ENCODE measurements at places on chromosomes 5 and 9. TPM values are rescaled to one million over a fixed set of nuclear protein-coding genes. Genes with fewer than 3 reads are reported as not detected.
A peak's percentile ranks its signal among the peaks of the same experiment; 100 is the strongest.

Gene EQTN
- not detected for total RNA-seq

- peak; percentile 24 for DNase-seq
Measured at GRCh38 chr5:110590187-110590586, 136.3 kb downstream of the TMEM232 start.

DNA sequence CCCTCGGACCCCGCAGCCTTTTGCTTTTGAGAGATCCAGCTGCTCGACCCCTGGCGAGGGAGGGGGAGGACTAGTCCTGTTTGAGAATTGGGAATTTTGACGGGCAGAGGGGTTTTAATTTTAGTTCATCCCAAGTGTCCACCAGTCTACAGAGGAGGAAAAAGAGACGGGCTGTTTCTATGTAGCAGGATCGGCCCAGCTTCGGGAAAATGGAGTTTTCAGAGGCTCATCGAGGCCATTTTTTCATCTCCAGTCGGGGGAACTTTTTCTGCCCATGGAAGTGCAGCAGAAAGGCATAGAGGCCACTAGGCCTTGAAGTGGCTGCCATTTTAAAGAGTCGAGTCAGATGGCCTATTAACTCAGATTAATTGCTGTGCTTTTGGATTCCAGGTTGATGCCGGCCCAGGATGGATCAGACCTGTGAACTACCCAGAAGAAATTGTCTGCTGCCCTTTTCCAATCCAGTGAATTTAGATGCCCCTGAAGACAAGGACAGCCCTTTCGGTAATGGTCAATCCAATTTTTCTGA, 1.2 kb downstream of the NSD1 start:
- no peak for DNase-seq

Gene ZFR
- 87.7 TPM for total RNA-seq

GRCh38 chr5:103674739-103675138, 112.2 kb upstream of the NUDT12 start:
- DNase-seq, result no peak

Gene SPINK13
- not detected for total RNA-seq

DNA sequence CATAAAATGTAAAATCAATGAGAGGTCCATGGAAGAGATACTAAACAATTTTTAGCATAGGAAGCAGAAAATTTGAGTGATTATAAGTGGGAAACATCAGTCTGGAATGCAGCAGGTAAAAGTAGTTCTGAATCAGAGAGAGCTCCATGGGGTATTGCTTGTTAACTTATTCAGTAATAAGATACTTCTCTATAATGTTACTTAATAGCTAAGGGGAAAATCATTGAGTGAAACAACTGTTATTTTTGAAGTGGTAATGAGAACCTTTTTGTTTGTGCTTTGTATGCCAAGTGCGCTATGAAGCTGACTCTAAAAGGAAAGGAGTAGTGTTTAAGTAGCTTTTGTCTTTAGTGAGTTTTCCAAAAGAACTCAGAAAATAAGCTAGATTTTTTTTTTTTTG, 95.2 kb downstream of the ERBIN start:
- DNase-seq, result no peak

GRCh38 chr5:151363673-151364072, 16.3 kb upstream of the SLC36A2 start:
- DNase-seq, result no peak

Gene TRPM3
- 3.4 TPM for total RNA-seq

DNA sequence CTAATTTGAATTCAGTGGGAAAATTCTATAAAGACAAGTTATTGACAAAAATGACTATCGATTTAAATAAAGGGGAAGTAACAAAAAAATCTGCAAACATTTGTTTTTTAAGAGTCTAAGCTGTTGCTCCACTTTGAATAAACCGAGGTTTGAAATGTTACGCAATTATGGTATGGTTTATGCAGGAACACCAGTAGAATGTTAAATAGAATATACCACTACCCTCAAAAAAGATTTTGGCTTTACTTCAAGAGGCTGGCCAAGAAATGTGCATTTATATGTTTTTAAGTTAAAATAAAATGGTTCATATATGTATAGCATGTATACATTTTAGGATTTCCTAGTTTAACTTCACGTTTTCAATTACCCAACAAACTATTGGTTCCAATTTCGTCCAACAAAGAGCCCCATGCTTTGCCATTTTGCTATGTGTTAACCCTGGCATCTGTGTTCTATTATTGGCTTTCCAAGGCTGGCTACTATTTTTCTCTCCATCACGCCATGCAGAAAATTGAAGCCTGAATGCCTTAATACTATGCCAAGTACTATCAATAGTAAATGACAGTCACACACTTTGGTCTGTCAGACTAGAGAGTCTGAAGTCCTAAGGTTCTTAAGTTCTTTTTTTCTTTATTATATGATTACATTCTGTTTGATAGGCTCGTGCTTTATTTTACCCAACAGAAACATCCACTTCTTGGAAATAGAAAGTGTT, 171.2 kb downstream of the BRINP1 start:
- no peak for DNase-seq

- no peak for DNase-seq
Measured at GRCh38 chr9:97979788-97980478, 3.2 kb upstream of the ANP32B start.

Gene SPINK4
- total RNA-seq, result not detected

DNA sequence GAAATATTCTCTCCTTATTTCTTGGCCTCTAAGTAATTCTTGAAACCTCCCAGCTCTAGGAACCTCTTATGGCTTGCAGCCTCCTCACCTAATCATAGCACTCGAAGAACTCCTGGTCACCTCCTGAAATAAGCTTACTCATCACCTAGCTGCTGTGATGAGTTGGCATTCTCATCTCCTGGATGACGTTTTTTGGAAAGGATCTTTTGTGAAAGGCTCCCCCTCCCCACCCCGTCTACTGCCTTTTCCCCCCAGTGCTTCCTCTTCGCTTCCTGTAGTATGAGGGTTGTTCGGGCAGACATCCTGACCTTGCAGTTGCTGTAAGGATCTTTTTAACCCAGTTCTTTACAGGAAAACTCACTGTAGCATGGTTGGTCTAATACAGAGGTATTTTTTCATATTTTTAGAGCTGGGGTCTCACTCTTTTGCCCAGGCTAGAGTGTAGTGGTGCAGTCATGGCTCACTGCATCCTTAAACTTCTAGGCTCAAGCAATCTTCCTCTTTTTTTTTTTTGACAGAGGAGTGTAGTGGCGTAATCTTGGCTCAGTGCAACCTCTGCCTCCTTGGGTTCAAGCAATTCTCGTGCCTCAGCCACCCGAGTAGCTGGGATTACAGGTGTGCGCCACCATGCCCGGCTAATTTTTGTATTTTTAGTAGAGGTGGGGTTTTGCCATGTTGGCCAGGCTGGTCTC, 41.8 kb downstream of the ARHGAP26 start:
- DNase-seq, result no peak

Gene NIM1K
- total RNA-seq, result 2.0 TPM

Gene ADAMTSL1
- total RNA-seq, result 85.1 TPM

- peak; percentile 34 for DNase-seq
Measured at GRCh38 chr9:134607971-134608370, 33.6 kb upstream of the COL5A1 start.

DNA sequence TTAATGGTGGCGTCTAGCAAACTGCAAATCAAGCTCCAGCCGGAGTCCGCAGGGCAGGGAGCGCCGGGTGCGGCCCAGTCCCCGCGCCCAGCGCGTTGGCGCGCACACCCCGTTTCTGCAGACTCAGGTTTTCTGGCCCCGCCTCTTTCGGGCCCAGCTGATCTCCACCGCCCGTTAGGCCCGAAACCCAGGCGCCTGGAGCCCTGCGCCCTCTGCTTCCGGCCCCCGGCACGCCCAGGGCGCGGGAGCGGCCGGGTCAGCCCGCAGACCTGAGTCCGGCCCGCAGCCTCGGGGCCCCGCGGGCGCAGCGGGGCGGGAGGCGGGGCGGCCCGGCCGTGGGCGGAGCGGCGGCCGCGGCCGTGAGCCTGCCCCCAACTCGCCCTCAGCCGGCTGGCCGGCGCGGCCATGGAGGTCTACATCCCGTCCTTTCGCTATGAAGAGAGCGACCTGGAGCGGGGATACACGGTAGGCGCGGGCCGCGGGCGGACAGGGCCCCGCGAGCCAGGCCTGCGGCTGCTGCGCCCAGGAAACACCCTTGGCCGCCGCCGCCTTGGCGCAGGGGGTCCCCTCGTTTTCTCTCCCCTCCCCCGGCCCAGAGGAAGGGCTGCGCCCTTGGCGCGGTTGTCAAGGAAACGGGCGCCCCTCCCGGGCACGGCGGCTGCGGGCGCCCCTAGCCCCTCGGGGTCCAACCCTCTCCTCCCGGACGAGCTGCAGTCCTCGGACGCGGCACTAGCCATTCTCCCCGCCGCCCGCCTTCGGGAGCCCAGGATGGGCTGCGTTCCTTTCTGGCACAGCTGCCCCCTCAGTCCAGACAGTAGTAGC, at the start of gene SNX24:
Gene SNX24, plus strand, starts transcription at position 385 of the 822 bp plus-strand sequence. Its CDS starts 21 bp downstream, at position 406.
- DNase-seq, result peak; percentile 68

Gene LPAR1
- total RNA-seq, result 47.5 TPM

DNA sequence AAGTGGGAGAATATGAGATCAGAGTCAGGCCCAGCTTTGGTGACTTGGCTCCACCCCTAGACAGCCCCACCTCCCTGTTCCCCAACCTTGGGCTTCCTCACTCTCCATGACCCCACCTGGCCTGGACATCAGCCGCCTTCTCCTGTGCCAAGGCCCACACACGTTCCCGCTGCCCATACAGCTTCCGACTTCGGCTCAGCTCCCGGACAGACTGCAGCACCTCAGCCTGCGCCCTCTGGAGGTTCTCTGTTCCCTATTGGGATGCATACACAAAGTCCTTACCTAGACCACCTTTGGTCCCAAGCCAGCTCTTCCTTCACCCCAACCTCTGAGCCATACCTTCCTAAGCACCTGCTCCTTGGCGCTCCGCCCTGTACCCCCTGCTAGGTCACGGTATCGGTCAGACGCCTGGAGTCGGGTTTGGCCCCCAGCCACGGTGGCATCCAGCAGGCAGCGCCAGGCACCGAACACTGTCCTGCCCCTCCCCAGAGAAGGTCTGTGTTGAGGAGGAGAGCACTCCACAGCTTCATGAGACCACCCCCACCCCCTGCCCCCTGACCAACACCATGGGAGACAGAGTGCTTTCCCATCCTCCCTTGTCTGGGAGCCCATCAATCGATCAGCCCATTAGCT, 2.0 kb downstream of the FCHSD1 start:
- no peak for DNase-seq

Gene PFDN1
- total RNA-seq, result 82.8 TPM

DNA sequence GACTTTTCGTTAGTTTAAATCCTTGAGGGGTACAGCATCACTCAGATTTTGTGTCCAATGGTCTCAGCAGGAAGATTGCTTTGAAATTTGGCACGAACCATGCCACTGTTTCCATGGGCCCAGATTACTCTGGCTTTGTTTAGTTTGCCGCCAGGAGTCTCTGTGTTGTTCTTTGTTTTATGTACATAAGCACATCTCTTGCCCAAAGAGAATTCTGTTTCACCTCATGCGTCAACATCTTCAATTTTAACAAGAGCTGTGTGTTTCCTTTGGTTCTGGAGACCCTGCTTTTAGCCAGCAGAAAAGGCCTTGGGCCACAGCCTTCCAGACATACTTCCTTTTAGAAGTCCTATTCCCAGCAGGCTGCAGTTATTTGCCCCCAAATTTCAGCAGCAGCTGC, 62.4 kb downstream of the TNPO1 start:
- no peak for DNase-seq

Gene CMBL
- 2.9 TPM for total RNA-seq

DNA sequence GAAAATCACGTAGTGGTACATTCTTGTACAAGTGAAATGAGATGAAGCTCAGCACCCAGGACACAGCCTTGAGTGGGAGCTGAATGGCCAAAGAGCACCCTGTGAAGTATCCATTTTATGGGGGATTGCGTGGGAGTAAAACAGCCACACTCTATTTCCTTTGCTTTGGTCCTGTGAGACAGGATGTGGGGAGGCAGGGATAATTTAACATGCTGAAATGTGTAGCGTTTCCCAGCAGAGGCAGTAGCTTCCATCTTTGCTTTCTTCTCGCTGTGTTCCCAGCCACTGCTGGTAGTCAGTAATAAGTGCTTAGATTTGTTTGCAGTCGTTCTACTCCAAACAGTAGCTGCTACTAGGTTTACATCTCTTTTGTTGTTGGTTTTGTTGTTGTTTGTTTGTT, 4.4 kb downstream of the IL31RA start:
- no peak for DNase-seq

GRCh38 chr9:138069731-138070456, 192.3 kb downstream of the CACNA1B start:
- DNase-seq, result no peak

Gene NME5
- 0.17 TPM for total RNA-seq

DNA sequence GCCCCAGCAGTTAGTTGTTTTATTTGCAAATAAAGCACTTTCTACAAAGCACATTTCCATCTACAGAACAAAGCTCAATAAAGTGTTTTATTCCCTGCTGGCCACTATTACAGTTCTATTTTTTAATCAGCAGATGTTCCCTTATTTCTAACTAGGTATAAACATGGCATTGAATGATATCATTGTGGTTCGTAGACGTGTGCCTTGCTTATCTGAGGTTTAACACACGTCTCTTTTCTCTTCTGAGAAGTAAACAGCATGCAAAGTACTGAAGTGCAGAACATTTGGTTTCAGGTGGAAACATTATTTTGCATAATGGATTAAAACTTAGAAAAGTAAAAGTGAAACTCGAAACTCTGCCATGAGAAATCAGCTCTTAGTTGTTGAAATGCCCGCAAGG, 1989.3 kb upstream of the WWC1 start:
- no peak for DNase-seq

Gene DNAH5
- 0.75 TPM for total RNA-seq

Gene PDGFRB
- 8.7 TPM for total RNA-seq
